Frontal cortex (tissue), 4 donors: ENCODE measurements at places on chromosomes 12 and 14. TPM values are rescaled to one million over a fixed set of nuclear protein-coding genes. Genes with fewer than 3 reads are reported as not detected.

CLEC9A gene
- total RNA-seq, result not detected

TGFB3 gene
- 19.2 TPM for total RNA-seq

SIX6 gene
- total RNA-seq, result not detected

TROAP gene
- 2.9 TPM for total RNA-seq

TBX3 gene
- total RNA-seq, result 1.6 TPM

HSP90AA1 gene
- 289 TPM for total RNA-seq

RTRAF gene
- total RNA-seq, result 33.0 TPM

MYO1H gene
- total RNA-seq, result under 0.01 TPM

ATL1 gene
- 95.8 TPM for total RNA-seq

ANKRD33 gene
- total RNA-seq, result not detected

FOXG1 gene
- total RNA-seq, result 65.2 TPM

C12orf60 gene
- 1.6 TPM for total RNA-seq

ACOT6 gene
- not detected for total RNA-seq

TPH2 gene
- total RNA-seq, result under 0.01 TPM

KCNA5 gene
- 11.4 TPM for total RNA-seq

KRT6A gene
- not detected for total RNA-seq

MAX gene
- total RNA-seq, result 69.7 TPM

GNB3 gene
- total RNA-seq, result 1.2 TPM
